ENCODE measurements at places on chromosomes 2 and 18. TPM values are rescaled to one million over a fixed set of nuclear protein-coding genes. Genes with fewer than 3 reads are reported as not detected.

DNA sequence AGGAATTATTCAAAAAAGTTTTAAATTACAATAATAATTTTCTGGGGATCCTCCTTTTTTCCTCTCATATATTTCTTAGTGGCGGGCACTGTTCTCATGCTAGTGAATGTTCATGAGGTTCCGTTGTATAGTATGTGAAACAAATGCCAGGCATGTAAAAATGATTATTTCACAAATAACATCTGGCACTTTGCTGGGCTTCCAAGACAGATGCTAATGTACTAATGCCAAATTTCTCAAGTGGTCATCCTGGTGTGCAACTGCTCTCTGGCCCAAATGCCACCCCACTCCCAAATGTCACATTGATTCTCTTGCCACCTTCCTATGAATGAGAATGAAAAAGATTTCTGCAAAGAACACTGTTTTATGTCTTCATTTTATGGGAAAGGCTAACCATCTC, 564.0 kb upstream of the GCFC2 start:
- no peak for DNase-seq

DNA sequence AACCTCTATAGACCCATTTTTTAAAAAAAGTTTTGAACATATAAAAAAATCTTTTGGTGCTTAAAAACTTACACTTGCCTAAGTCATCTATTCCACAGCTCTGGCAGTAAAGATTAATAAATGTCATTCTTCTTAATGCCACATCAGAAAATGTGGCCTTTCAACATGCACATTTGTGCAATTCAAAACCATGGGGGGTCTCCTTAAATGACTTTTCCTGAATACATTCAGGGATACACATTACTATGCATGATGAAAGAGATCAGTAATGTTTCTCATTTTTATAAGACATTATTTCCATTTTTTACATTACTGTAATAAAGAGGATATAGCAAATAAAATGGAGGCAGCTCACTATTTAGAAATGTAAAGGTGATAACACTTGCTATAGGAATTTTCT, 142.3 kb downstream of the RBM43 start:
- no peak for DNase-seq

The GRB14 gene
- 39.3 TPM for total RNA-seq

- no peak for DNase-seq
Observed at GRCh38 chr2:144445196-144445595, 74.7 kb downstream of the ZEB2 start.

The CDK5R2 gene
- total RNA-seq = not detected

DNA sequence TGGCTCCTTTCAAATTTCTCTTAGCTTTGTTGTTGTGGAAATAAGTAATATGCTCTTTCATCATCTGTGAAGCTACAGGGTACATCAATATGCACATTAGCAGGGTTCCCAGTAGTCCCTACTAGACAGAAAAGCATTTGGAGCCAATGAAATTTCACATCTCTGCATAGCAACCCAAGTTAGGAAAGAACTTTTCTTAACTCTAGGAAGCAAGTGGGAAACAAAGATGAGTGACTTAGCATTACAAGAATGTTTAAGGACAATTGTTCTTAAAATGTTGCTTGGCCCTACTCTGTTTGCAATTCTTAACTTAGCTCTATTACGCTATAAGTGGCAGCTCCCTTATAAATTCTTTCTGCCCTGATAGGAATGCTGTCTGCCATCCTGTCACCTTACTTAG, 39.6 kb downstream of the ZEB2 start:
- DNase-seq = no peak

GRCh38 chr18:46574000-46574742, 82.8 kb downstream of the LOXHD1 start:
- DNase-seq = no peak

The CRACDL gene
- 3.0 TPM for total RNA-seq

DNA sequence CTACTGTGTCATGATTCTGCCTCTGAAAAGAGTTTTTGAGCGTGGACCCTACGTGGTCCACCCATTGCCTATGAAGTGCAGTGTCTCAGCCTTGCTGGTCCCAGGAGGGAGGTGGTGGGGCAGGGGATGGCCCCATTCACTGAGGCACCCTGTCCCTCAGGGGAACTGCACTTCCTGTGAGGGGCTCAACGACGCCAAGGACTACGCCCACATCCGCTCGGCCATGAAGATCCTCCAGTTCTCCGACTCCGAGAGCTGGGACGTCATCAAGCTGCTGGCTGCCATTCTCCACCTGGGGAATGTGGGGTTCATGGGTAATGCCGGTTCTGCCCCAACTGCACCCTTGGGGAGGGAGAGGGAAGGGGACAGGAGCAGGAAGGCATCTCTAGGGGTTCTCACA, 42.5 kb downstream of the MYO7B start:
- no peak for DNase-seq

- DNase-seq = no peak
Observed at GRCh38 chr2:29782549-29783458, 138.6 kb downstream of the ALK start.

- DNase-seq = no peak
Observed at GRCh38 chr2:112295407-112296078, 20.1 kb downstream of the ZC3H6 start.

Data from left ventricle myocardium inferior (tissue), 1 donor.